ENCODE measurements at places on chromosomes 2 and 18.

DNA sequence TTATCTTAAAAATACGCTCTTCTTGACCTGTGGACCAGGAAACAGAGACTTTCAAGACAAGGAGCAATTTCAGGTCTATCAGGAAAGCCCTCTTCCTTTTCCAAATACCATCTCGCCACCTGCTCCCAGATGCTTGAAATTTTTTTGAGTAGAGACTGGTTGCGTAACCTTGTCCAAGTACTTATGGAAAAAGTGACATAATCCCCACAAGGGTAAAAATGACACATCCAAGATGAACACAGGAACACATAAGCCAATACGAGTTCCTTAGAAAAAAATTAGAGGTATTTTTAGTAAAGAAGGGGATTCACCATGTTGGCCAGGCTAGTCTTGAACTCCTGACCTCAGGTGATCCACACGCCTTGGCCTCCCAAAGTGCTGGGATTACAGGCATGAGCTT lies 1.8 kb downstream of the SERPINB13 start:
- DNase-seq = no peak

- no peak for DNase-seq
These were observed 19.6 kb upstream of the WDR75 start for GRCh38 chr2:189421644-189422043.

GRCh38 chr2:29723255-29724001 lies 198.0 kb downstream of the ALK start:
- no peak for DNase-seq

- no peak for DNase-seq
These were observed 28.9 kb upstream of the TOGARAM2 start for GRCh38 chr2:28951910-28952835.

DNA sequence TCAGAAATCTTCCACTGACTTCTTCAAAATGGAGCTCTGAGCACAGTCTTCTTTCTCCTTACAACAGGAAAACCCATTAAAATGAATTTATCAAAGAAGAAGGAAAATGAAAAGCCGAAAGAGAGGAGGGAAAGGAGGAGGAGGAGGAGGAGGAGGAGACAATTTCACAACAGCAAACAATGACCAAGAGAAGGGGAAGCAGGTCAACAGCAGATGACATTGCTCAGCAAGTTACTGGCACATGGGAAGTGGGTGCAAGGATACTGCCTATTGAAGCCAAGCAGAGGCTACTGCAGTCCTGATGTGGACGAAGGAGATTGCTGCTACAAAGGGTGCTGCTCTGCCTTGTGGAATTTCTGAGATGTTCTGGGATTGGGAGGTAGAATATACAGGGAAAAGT lies 268.2 kb upstream of the FBXO11 start:
- DNase-seq = no peak

DNA sequence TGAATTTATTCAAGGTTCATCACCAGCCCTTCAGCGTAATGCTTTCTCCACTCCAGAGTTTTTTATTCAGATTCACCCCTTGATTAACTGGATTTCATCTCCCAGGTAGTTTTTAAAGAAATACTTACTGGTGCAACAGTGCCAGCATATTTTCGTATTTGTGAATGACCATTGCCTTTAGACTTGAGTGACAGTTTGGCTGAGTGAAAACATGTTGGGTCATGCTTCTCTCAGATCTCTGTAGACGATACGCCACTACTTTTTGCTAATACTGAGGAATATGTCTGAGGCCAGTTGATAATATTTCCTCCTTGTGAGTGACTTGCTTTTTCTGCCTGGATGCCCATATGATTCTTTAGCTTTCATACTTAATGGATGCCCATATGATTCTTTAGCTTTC lies 51.5 kb downstream of the CYP26B1 start:
- DNase-seq = no peak

- no peak for DNase-seq
These were observed 474.8 kb downstream of the ARHGAP15 start for GRCh38 chr2:143603846-143604565.

GRCh38 chr2:19216676-19217602 lies 141.5 kb downstream of the OSR1 start:
- DNase-seq = no peak

- DNase-seq = no peak
These were observed 533.4 kb upstream of the ID2 start for GRCh38 chr2:8148260-8149006.

DNA sequence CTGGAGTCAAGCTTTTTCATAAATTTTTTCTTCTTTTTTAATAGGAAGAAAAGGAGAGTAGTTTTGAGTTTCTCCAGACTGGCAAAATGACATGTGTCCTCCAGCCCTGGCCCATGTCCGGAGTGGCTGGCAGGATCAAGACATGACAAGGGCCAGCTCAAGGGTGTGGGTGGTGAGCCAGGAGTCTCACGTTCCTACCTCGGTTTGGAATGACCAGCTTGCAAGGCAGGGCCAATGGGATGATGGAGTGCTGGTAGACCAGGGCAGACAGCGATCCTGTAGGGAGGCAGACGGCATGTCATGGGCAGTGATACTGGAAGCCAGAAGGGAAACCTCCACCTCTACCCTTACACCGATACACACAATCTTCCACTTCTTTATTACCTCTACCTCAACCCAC lies 190.6 kb downstream of the TNS1 start:
- no peak for DNase-seq

DNA sequence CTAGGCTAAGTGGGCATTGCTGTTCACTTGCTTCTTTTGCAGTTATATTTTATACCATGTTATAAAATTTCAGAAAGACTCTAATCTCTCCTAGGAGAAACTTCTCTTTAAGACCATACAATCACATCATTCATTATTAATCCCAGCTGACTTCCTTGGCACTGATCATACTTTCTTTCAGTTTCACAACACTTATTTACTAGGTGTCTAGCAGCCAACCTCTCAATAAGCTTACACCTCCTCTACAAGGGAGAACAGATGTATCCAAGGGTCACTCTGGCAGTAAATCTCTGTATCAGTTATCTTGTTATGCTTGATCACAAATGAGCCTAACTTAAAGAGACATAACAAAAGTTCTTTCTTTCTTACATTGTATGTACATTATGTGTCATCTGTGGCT lies 69.8 kb upstream of the EPB41L5 start:
- no peak for DNase-seq

- DNase-seq = no peak
These were observed 69.9 kb downstream of the CTAGE1 start for GRCh38 chr18:22347606-22348511.

- no peak for DNase-seq
These were observed 334.7 kb upstream of the SLC39A10 start for GRCh38 chr2:195322324-195322723.

DNA sequence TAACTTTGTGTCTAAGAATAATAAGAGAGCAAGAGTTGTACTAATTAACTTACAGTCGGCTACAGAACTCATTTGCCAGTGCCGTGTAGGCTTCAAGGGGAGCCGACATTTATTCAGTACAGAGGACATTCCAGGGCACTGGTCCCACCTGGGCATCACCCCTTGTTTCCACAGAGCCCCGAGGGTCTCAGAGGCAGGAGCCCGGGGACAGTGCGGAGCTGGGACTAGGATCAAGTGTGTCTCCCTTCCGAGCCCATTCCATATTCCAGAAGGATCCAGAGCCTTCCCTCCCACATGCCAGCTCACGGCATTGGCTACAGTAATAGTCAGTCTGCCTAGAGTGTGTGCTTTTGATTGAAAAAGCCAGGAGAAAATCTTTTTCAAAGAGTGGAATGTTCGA lies 71.5 kb upstream of the CTDP1 start:
- no peak for DNase-seq

GRCh38 chr2:70641263-70641784 lies 87.7 kb upstream of the TGFA start:
- DNase-seq = no peak

DNA sequence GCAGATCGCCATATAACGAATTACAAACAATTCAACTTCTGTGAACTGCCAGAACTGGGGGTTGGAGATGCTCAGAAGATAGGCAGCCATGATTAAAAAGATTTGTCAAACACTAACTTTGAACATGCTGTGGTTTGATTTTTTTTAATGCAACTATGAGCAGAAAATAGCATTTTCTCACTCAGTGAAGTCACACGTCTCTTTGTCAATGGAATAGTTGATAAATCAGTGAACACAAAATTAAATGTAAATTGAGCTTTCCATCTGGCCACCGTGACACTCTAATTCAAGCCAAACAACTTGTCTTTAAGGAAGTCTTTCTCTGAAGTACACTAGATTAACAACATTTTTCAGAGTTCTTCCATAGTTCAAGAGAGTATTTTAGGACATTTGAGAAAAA lies 228.6 kb upstream of the LINC00305 start:
- DNase-seq = no peak

DNA sequence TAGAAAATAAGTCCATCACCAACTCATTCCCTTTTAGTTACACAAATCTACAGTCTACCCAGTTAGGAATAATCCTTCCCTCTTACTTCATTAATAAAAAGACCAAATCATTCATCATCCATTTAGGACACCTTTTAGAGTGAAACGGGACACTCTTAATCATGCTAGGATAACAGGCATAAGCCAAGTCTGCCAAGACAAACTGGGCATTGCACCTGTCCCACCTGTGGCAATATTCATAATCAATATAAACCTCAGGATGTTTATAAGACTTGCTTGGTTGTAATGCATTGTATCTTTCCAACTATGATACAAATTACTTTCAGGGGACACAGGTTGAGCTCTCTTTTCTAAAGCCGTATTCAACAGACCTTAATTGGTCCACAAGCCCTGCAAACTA lies 82.7 kb upstream of the SH3BP4 start:
- no peak for DNase-seq

DNA sequence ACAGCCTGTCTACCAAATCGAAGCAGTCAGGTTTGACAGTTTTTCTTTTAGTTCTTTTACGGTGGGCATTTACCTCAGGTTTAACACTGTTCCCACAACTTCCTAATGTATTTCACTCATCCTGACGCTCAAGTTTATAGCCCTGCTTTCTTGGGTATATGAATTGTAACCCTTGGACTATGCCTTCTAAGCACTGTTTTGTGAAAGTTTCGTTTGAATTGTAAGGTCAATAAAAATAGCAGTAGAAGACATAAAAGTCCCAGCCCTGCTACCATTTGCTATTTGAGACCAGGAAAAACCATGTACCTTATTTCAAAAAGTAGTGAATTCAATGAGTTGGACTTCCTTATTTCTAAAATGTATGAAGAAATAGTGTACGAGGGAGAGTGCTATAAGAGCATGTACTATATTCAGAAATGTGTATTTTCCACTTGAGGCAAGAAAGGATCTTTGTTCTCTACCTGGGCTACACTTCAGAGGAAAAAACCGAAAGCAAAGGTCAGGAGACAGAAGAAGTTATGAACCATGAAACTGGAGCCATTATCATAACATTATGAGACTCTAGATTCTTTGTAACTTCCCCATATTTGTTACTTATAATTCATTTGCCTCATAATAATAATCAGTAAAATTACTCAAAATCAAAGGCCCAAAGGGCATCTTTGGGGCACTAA lies 1.9 kb upstream of the ZC3H15 start:
- no peak for DNase-seq

GRCh38 chr2:149456285-149456684 lies 125.9 kb downstream of the LYPD6 start:
- no peak for DNase-seq

DNA sequence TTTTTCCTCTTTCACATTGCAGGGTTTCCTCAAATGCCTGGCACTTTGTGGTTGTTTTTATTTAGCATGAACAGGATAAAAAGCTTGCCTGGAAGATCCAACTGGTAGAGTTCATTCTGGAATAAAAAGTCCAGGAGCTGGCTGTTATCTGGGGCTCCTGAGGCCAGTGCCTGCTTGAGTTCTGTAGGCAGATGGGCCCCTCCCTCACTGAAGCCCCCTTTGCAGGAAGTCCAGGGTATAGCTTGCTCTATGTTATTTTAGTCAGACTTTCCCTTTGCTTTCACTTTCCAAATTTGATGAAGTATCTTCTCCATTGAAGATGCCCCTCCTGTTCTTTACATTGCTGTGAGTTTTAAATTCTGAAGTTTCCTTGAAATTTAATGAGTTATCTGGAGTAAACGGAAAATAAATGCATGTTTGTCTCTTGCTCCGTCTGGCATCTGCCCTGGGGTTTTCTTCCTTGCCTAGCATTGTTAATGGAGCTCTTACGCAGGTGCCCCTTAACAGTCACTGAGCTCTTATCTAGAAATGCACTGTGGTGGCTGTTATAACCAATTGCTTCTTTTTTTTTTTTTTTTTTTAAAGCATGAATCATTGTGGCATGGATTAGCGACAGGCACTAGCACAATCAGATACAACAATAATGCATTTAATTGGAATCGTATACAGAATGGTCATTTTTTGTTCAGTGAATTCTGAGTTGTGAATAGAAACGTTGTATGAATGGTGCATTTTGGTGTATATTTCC lies 27.0 kb upstream of the LPIN1 start:
- DNase-seq = no peak

GRCh38 chr2:198657512-198658121 lies 800.1 kb downstream of the SATB2 start:
- DNase-seq = peak; percentile 46

DNA sequence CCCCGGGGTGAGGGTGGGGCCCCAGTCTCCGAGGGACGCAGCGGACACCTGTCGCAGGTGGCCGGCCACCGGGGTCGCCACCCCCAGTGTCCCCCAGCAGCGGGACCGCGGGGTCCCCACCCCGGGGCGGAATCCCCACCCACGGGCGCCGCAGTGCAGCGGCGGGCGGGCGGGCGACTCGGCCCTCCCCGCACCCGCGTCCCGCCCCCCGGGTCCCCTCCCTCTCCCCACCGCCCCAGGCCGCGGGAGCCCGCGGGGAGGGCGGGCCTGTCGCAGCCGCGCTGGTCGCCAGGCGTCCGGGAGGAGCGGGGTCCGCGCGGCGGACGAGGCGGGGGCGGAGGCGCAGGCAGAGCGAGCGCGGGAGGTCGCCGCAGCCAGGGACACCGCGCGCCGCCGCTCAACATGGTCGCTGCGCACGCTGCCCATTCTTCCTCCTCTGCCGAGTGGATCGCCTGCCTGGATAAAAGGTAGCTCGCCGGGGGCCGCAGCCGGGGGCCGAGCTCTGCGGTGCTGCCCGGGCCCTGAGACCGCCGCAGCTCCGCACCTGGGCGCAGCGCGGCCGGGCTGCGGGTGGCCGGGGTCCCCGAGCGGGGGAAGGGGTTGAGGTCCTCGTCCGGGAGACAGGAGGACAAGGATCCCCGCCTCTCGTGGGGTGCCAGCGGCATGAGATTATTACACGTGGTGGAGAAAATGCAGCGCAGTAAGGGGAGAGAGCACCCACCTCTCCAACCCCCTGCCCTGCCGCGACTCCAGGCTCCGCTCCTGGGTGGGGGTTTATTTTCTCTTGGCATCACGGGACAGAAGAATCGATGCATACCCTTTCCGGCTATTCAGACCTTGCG lies at the start of gene RAPGEF4:
TSS of gene RAPGEF4 (plus strand) at position 264 of the 842 bp plus-strand sequence. CDS start at position 403, 139 bp downstream.
- DNase-seq = no peak

GRCh38 chr2:74985978-74986609 lies 27.7 kb downstream of the POLE4 start:
- DNase-seq = no peak

- no peak for DNase-seq
These were observed 20.0 kb downstream of the MERTK start for GRCh38 chr2:111918383-111918806.
